ENCODE measurements at places on chromosomes 2 and 18.

GRCh38 chr2:85420536-85421259, 2.2 kb downstream of the SH2D6 start:
- peak; percentile 98 for DNase-seq

DNA sequence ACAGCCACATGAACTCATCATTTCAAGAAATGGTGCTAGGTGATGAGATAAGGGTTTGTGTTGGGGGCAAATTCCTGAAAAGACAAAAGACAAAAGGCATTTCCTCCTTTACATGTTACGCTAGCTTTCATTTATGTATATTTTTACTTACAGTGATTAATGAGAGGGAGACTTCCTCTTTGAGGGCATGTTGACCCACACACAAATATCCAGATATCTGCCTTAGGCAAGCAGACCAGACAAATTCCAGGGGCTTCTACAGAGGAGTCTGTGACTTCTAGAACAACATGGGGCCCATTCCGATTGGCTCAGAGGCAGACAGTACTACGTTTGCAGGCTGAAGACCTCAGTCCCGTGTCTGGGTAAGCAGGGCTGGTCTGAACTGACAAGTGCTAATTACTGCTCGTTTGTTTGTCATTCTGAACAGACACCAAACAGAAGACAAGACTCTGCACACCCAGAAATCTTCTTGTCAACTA, 74.8 kb upstream of the ST6GAL2 start:
- no peak for DNase-seq

- no peak for DNase-seq
These were observed 24.9 kb downstream of the CAPN14 start for GRCh38 chr2:31192396-31192795.

- no peak for DNase-seq
These were observed 74.8 kb upstream of the SLC39A10 start for GRCh38 chr2:195582188-195582587.

DNA sequence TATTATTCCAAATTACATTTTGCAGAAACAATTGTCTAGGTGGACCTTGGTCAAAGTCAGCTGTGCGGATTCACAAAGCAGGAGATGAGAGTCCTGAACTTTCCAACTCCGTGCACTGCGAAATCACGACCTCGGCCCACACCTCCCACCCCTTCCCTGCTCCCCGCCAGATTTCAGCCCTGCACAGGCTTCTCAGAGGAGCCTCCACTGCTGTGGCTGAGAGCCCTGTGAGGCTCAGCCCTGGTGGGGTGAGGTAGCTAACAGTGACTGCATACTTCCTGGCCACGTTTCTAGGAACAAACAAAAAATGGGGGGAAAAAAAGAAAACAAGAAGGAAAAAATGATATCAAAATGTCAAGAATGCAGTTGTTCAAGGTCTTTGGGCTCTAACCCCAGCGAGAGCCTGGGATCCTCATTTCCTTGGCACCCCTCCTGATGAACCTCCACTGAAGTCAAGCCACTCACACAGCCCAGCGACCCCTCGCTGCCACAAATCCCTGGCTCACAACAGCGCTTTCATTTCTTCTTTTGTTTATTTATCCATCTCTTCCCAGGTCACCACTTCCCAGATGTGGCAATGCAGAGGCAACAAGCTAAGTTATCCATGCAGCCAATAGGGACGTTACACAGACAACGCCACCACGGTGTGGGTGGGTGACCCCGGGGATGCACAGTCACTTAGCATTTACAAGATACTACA, 729.7 kb upstream of the ID2 start:
- no peak for DNase-seq

DNA sequence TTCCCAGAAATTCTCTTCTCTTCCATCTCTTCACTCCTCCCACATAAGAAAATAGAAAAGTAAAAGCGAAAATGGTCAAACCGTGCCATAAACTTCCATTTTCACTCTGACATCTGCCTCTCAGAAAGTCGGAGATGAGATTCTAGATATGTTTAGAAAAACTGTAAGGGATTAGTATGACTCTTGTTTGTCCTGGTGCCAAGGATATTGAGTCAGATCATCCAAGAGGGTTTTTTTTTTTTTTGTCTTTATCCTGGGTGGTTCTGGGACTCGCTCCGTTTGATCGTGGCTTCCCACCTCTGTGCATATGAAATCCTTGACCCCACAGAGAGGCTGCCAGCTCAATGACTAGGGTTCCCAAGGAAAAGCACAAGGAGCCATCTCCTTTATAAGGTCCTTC, 17.3 kb downstream of the EN1 start:
- no peak for DNase-seq

GRCh38 chr18:29925566-29925965, 1117.0 kb downstream of the DSC3 start:
- no peak for DNase-seq

DNA sequence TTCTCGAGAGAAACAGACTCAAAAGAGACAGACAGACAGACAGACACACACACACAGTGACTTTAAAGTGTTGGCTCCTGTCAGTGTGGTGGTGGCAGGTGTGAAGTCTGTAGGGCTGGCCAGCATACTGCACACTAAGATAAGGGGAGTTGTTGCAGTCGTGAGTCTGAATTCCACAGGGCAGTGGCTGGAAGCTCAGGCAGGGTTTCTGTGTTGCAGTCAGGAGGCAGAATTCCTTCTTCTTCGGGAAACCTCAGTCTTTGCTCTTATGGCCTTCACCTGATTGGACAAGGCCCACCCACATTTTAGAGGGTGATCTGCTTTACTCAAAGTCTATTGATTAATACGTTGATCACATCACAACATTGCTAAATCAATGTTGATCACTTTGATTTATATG, 478.4 kb upstream of the HS6ST1 start:
- no peak for DNase-seq

GRCh38 chr2:233466991-233467603, 99.5 kb downstream of the USP40 start:
- no peak for DNase-seq

- DNase-seq = no peak
These were observed 195.9 kb upstream of the DTNA start for GRCh38 chr18:34514238-34514637.

GRCh38 chr2:201925056-201925455, 108.6 kb upstream of the FZD7 start:
- DNase-seq = no peak

DNA sequence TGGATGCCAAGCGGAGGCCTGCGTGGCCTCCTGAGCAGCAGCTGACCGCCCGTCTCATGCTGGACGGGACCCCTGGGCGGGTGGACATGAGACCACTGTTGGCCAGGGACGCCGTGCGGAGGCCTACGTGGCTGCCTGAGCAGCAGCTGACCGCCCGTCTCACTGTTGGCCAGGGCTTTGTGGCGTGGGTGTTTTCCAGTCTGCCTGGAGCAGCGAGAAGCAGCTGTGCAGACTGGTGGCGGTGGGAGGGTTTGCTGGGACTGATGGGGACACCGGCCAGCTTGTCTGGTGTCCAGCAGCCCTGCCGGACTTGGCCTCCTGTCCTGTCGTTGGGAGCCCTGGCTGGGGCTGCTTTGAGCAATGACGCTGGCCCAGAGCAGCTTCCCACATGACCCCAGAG, 5.8 kb upstream of the D2HGDH start:
- no peak for DNase-seq

DNA sequence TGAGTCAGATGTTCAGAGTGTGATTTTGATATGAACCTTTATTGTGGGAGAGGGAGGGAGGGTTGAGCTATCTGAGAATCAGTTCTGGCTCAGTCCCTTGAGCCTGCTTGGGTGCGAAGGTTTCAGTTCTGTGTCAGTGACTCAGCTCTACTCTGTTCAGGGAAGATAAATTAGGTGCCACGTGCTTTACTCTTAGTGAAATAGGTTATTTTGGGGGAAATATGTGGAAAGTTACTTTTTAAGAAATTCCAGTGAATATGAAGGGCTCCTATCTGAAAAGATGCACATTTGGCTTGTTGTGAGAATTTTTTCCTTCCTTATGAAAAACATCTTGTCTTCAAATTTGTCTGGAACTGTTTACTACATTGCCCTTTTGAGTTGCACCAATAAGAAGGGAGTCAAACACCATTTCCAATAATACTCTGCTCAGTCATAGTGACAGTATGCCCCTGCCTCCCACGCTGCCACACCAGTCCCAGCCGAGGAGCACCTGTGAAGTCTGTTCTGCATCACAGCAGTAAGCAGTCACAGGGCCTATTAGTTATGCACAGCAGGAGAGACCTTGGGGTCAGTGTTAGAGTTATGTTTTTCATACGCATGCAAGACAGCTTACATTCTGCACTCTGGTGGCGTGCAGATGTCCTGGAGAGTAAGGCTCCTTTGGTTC, 32.8 kb upstream of the DNAH7 start:
- no peak for DNase-seq

GRCh38 chr2:41736105-41736567, 311.7 kb upstream of the PKDCC start:
- DNase-seq = no peak

DNA sequence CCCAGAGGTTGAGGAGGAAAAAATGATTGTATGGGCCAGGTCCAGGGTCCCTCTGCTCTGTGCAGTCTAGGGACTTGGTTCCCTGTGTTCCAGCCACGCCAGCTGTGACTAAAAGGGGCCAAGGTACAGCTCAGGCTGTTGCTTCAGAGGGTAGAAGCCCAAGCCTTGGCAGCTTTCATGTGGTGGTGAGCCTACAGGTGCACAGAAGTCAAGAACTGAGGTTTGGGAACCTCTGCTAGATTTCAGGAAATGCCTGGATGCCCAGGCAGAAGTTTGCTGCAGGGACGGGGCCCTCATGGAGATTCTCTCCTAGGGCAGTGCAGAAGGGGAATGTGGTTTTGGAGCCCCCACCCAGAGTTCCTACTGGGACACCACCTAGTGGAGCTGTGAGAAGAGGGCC, 10.6 kb upstream of the MBP start:
- no peak for DNase-seq

GRCh38 chr18:57243624-57244179, 96.8 kb downstream of the BOD1L2 start:
- no peak for DNase-seq

DNA sequence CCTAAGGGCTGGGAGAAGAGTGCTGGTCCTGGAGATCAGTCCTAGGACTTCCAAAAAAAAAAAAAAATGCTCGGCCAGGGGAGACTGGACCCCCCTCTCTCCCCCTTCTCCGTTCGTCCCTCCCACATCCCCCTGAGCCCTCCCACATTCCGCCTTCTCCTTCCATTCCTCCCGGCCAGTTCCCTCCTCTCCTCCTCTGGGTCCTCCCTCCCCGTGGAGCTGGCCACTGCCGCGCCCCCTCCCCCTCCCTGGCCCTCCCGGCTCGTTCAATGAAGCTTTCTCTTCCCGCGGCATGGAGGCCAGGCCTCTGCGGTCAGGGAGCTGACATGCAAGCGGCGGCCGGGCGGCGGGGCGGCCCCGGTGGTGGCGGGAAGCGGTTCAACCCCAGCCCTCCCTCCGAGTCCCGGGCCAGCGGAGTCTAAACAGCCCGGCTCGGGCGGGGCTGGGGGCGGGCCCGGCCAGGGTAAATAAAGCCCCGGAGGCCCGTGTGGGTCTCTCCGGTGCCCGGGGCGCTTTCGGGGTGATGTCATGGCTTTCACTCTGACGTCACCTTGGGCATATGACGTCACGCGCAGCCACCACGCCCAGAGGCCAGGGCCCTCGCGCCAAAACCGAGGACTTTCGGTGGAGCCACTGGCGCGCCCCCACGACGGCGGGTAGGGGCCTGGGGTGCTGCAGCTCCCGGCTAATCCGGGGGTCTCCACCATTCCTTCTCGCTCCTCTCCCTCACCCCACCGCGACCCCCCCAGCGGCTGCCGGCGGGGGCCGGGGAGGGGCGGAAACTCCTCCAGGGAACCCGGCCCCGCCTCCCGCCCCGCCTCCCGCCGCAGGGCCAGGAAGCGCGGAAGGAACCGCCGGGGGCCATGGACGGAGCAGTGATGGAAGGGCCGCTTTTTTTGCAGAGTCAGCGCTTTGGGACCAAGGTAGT, at the start of the genes DOK1 and LOXL3:
TSS of gene DOK1 (plus strand) at position 829 of the 928 bp plus-strand sequence. CDS start at position 864, 35 bp downstream.
TSS of gene LOXL3 (minus strand) at position 51 of the 928 bp plus-strand sequence. CDS start 1,308 bp downstream, outside the sequence.
- peak; percentile 80 for DNase-seq

- DNase-seq = no peak
These were observed 82.8 kb downstream of the AFF3 start for GRCh38 chr2:100059638-100060037.

- DNase-seq = no peak
These were observed 41.3 kb upstream of the YPEL5 start for GRCh38 chr2:30105556-30105955.

- DNase-seq = no peak
These were observed 10.8 kb downstream of the EMILIN2 start for GRCh38 chr18:2857491-2858131.

- DNase-seq = no peak
These were observed 378.6 kb downstream of the MEIS1 start for GRCh38 chr2:66813525-66813924.

- no peak for DNase-seq
These were observed 98.7 kb downstream of the PLEKHA3 start for GRCh38 chr2:178579006-178579405.

DNA sequence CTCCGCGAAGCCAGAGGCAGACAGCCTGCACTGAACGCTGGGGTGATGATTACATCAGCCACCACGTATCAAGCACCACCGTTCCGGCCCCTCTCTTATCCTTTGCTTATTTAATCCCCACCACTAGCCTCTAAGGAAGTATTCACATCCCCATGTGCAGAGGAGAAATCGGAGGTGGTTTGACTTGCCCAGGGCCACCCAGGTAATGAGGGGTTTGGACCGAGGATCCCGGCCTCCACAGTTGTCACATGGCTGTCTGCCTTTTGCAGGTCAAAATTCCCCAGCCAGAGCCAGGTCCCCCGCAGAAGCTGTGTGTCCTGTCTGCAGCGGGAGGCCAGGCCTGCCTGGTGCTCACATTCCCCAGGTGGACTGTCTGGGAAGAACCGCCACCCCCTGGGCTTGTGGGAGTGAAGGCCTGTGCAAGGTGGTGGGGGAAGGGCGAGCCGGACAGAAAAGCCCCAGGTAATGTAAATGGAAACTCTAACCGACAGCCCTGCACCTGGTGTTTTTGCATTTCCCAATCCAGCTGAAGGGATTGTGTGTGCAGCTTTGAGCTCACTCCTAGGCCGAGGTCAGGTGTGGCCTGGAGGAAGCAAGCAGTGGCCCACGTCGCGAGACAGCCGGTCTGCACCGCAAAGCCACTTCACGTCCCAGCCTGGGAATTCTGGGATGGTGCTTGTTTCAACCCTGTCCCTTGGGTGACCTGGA, 108.5 kb upstream of the ID2 start:
- no peak for DNase-seq

GRCh38 chr2:174829550-174829949, 65.3 kb upstream of the CHRNA1 start:
- DNase-seq = no peak

GRCh38 chr2:83665894-83666293, 793.2 kb downstream of the SUCLG1 start:
- DNase-seq = no peak

GRCh38 chr18:5603153-5603552, 59.4 kb upstream of the EPB41L3 start:
- DNase-seq = no peak

DNA sequence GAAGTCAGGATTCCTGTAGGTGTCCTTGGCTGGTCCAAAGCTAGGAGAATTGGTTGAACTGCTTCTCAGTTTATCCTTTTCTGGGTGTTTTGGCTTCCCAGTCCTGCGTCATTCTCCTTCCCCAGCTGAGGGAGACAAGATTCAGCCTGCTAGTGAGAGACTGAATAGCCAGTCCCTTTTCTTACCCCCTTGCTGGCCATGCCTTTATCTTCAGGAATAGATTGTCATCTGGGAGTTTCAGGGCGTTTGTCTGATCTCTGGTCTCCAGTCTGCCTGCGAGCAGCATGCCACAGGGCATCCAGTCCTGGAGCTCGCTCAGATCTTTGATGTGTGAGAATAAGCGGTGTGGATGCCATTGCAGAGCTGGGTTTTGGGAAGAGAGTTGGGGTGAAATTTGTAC, 5.8 kb downstream of the MYO1B start:
- no peak for DNase-seq

- no peak for DNase-seq
These were observed 25.4 kb upstream of the SOX11 start for GRCh38 chr2:5666798-5667197.
